ENCODE measurements at places on chromosomes 5 and 9. TPM values are rescaled to one million over a fixed set of nuclear protein-coding genes. Genes with fewer than 3 reads are reported as not detected.

- H3K4me3 ChIP-seq, result no peak overlapping the region
- no peaks in the 10 kb centered on the region for H3K36me3 ChIP-seq
- no peak for DNase-seq
- H3K27ac ChIP-seq, result no peak overlapping the region
- H3K27me3 ChIP-seq, result no peaks in the 10 kb centered on the region
- no peaks in the 10 kb centered on the region for H3K4me1 ChIP-seq
Measured at GRCh38 chr5:133404724-133405123, 207.6 kb downstream of the FSTL4 start.

GRCh38 chr5:16104961-16105360, 74.6 kb downstream of the MARCHF11 start:
- H3K36me3 ChIP-seq, result no peaks in the 10 kb centered on the region
- no peak overlapping the region for H3K27ac ChIP-seq
- no peak overlapping the region for H3K4me3 ChIP-seq
- no peaks in the 10 kb centered on the region for H3K4me1 ChIP-seq
- no peak for DNase-seq

DNA sequence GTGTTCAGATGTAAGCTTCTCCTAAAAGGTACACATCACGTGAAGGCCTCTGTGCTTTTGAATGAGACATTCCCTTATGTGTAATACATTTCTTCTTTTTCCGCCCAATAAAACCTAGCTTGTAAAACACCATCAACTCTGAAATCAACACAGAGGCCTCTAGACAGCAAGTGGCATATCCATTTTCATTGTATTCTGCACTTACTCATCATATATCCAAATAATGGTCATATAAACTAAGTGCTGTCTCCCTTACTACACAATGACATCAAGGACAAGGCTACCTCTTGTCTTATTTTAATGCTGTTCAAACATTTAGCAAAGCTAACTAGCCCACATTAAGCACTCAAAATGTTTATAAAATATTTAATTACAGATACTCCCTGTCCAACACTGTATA, 108.5 kb downstream of the ELAVL2 start:
- no peak overlapping the region for H3K4me3 ChIP-seq
- no peaks in the 10 kb centered on the region for H3K27me3 ChIP-seq
- no peak overlapping the region for H3K27ac ChIP-seq
- H3K4me1 ChIP-seq, result no peaks in the 10 kb centered on the region
- H3K36me3 ChIP-seq, result no peaks in the 10 kb centered on the region
- no peak for DNase-seq

DNA sequence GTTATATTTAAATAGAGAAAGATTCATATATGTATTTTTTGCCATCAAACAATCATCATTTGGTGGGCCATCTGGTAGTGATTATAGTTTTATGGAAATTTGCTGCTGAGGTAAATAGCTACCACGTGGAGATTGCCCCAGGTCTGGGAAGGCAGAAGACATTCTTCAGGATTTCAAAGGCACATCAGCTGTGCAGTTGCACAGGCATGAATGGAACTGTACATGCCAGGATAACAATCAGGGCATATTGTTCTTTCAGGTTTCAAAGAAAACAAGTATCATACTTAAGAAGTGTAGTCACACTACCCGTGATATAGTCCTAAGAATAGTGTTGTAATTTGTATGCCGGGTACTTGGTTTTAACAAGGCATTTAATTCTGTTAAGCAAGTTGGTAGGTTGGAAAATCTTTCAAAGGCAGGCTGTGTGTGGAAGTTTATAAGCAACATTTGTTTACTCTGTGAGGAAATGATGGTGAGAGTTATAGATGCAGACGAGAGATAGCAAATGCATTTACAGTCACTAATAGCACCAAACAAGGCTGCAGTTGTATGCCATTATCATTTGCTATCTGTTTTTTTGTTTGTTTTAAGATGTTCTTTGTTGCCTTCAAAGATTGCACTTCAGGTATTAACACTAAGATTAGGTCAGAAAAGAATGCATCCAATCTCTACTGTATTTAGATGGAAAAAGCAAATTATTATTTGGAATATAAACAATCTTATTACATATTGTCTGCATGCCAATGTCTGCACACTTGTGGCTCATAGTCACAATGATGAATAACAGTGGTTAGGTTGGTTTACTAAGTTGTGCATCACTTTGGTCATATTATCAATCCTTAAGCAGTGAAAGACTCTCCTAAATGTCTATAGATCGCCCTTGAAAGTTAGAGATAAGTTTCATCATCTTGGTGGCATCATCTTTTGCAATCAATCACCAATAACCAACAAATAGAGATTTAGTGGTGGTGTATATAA, 55.3 kb downstream of the RPS23 start:
- no peak for DNase-seq
- H3K4me1 ChIP-seq, result peaks cover 3% of the 10 kb centered on the region
- H3K27me3 ChIP-seq, result peaks cover 5% of the 10 kb centered on the region
- H3K27ac ChIP-seq, result no peak overlapping the region
- H3K4me3 ChIP-seq, result no peak overlapping the region

- H3K27ac ChIP-seq, result no peak overlapping the region
- H3K4me1 ChIP-seq, result peaks cover 21% of the 10 kb centered on the region
- DNase-seq, result no peak
- peaks cover 31% of the 10 kb centered on the region for H3K36me3 ChIP-seq
Measured at GRCh38 chr9:124355941-124356744, 59.1 kb downstream of the PSMB7 start.

GRCh38 chr9:118059484-118060278, 355.5 kb downstream of the TLR4 start:
- peak; percentile 69 for DNase-seq
- H3K4me3 ChIP-seq, result no peak overlapping the region
- H3K27me3 ChIP-seq, result no peaks in the 10 kb centered on the region
- no peak overlapping the region for H3K27ac ChIP-seq
- no peaks in the 10 kb centered on the region for H3K4me1 ChIP-seq

- no peak overlapping the region for H3K4me3 ChIP-seq
Measured at GRCh38 chr5:96671441-96671840, 9.3 kb downstream of the CAST start.

- H3K27ac ChIP-seq, result no peak overlapping the region
- H3K4me3 ChIP-seq, result no peak overlapping the region
- H3K4me1 ChIP-seq, result peaks cover 2% of the 10 kb centered on the region
- H3K36me3 ChIP-seq, result no peaks in the 10 kb centered on the region
Measured at GRCh38 chr5:6396836-6397535, 18.6 kb upstream of the MED10 start.

GRCh38 chr5:80686757-80687156, 32.0 kb upstream of the DHFR start:
- DNase-seq, result no peak
- no peak overlapping the region for H3K4me3 ChIP-seq
- peaks cover 36% of the 10 kb centered on the region for H3K36me3 ChIP-seq

- H3K27ac ChIP-seq, result peak overlapping the region; percentile 81
- peak; percentile 82 for DNase-seq
- H3K4me1 ChIP-seq, result peaks cover 62% of the 10 kb centered on the region
Measured at GRCh38 chr5:40436535-40437237, 243.0 kb upstream of the PTGER4 start.

Gene MAST4
- 18.3 TPM for total RNA-seq

Gene WNT8A
- total RNA-seq, result not detected

Gene FOXD4
- not detected for total RNA-seq

Gene TERT
- total RNA-seq, result 10.1 TPM

Gene ZFP37
- total RNA-seq, result 0.33 TPM

Gene AP3S1
- total RNA-seq, result 64.6 TPM

Gene PCDHAC2
- total RNA-seq, result not detected

Gene IL3
- 71.3 TPM for total RNA-seq

Gene DHFR
- 73.4 TPM for total RNA-seq

Gene FRRS1L
- total RNA-seq, result not detected

Gene CBY3
- 0.63 TPM for total RNA-seq

Data from activated CD4-positive, alpha-beta T cell treated with anti-CD3 and anti-CD28 coated beads, Interleukin-2, amount 10 ng/mL, durations not matched to agents 24 days and 14 days (primary cell).